Stimulated activated CD8-positive, alpha-beta memory T cell treated with anti-CD3 and anti-CD28 coated beads, Interleukin-4, amount 100 ng/mL, for 24 hours (primary cell): ENCODE measurements at places on chromosomes 16 and 17.

DNA sequence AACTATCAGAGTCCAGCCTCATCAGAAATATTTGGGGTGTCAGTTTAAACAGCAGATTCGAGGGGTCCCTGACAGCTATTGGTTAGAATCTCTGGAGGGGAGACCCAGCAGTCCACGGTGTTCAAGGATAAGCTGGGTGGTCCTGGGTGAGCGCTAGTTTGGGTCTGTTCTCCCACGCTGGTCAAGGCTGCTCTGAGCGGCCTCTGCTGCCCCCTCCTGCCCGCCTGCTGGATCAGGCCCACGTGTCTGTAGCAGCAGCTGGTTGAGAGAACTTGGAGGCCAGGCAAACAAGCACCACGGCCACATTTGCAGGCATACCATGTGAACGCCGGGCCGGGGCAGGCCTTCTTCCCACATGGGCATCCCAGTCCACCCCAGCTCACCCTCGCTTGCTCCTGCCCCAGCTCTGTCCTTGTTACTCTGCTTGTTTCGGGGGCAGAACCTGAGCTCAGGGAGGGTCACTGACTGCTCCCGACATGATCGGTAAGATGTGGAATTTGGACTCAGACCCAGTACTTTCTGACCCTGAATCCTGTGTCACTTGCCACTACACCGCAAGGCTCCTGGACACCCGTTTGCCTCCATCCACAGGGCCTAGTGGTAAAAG, 7.4 kb downstream of the FOXF1 start:
- no peak for DNase-seq

DNA sequence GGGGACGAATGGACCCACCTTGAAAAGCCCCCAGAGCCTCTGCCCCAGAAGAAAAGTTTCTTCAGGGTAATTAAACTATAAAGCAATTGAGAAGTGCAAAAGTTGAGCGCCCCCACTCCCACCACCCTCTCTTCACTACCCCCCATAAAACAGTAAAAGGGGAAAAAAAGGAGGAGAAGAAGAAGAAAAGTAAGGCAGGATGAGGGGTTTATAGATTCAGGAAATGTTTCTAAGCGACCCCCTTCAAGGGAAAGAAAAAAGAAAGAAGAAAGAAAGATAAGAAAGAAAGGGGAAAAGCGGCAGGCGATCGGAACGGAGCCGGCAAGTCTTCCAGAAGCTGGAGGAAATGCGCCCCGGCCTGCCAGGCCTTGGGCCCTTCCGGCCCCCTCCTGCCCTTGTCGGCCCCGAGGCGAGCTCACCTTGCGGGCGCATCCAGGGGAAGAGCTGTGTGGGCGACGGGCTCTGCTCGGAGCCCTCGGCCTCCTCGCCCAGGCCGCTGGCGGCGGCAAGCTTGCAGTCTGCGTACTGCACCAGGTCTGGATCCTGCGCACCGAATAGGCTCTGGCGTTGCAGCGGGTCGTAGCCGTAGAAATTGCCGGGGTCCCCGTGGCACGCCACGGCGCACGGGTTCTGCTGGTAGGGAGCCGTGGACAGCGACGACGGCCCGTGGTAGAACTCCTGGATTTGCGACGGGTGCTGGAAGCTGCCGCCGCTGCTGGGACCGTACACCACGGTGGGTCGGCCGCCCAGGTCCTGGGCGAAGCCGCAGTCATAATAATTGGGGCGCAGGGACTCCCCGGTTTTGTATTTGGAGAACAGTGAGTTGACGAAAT, 1.0 kb downstream of the HOXB8 start:
- DNase-seq = no peak

GRCh38 chr16:17632667-17633066, 161.9 kb upstream of the XYLT1 start:
- DNase-seq = no peak

GRCh38 chr17:42548070-42548837, 4.5 kb upstream of the HSD17B1 start:
- DNase-seq = peak; percentile 72

- DNase-seq = no peak
These were observed 161.4 kb upstream of the KCNJ16 start for GRCh38 chr17:69913616-69914015.

DNA sequence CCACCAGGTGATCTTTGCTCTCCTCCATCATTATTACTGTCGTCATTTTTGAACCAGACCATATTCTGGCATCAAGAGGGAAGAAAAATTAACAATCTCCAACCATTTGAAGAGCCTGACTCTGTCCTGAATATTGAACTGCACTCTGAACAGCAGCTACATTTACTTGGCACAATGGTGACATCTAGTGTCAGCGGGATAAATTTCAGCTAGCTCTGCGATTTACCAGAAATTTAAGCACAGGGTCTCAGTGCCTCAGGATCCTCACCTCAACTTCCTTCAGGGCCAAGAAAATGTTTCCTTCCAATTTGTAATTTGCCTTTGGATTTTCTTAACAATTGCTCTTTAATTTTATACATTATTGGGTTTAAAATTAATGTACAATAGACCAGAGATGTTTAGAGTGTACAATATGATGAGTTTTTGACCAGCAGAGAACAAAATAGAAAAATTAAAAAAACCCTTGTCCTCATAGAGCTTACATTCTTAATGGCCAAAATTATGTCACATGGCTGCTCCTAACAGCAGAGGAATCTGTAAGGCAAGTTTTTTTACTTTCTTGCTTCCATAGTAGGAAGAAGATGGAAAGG, 10.7 kb upstream of the ZNF19 start:
- DNase-seq = no peak

DNA sequence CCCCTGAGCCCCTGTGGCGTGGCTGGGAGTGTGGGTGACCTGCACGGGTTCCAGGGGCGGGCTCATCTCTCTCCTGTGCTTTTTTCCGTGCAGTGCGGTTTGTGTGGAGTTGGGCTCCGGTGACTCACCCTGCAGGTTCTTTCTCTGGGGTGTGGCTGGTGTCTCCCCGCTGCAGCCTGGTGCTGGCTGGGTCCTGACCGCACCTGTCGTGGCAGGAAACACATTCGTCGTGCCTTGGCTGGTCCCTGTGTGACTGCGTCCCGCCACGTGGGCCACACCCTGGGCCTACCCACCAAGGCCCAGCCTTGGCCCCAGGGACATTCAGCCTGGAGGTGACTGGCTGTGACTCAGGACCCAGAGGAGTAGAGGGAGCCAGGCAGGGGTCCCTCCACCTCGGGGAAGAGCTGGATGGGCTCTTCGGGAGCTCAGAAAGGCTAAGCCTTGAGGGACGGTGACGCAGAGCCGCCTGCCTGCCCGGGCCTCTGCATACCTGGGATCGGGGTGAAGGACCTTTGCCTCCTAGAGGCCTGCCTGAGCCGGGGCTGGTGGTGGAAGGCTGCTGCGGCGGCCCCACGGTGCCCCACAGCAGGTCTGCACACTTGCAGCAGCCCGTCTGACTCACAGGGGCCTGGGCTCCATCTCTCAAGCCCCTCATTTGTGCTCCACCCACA, 7.8 kb downstream of the TRAF7 start:
- no peak for DNase-seq
